A172 (cell line): ENCODE measurements at places on chromosomes 7 and 10.
A peak's percentile ranks its signal among the peaks of the same experiment; 100 is the strongest.

DNA sequence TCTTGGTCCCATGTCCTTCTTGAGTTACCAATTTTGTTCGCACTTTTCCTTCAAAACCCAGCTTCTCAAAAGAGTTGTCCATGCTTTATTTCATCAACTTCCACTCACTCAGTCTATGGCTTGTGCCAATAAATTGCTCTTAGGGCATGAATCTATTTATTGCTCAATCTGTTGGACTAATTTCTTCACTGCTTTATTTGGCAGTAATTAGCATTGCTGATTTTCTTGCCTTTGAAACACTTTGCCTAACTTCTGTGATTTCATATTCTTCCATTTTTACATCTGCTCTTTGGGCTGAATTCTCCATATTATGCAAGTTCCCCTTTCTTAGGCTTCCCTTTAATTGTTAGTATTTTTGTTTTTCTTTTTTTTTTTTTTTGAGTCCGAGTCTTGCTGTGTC lies 16.8 kb downstream of the DLD start:
- DNase-seq = no peak

DNA sequence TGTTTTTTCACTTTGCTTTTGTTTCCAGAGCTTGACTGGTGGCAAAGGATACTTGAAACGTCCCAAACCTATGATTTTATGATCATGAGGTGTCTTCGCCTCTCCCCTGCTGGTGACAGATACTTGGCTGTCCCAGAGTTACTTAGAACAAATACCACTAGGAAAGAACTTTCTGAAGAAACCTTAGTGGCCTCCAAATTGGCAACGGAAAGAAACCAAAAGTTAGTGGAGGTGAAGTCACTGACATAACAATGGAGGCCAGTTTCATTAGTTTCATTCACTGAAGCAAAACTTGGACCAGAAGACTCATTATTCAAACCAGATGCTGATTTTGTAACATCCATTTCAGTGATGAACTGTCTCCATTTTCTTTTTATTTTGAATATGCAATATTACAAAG lies 68.6 kb downstream of the JAZF1 start:
- no peak for DNase-seq

- peak; percentile 63 for DNase-seq
These were observed 163.0 kb upstream of the KLF14 start for GRCh38 chr7:130896898-130897514.

DNA sequence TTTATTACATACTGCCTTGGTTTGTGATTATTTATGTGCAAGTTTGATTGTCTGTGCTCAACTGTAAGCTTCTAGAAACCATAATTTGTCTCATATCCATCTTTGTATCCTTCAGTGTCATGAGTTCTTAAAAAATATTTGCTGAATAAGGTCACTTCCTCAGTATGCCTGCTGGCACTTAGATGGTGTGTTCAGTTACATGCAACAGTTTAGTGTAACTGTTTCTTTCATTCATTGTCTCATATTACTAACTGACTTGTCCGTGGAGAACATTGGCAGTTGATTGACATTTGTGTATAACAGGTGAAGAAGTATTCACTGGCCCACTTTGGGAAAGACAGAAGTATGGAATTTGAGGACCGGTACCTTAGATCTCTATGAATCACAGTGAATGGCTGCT lies 236.9 kb downstream of the PRKG1 start:
- DNase-seq = no peak

DNA sequence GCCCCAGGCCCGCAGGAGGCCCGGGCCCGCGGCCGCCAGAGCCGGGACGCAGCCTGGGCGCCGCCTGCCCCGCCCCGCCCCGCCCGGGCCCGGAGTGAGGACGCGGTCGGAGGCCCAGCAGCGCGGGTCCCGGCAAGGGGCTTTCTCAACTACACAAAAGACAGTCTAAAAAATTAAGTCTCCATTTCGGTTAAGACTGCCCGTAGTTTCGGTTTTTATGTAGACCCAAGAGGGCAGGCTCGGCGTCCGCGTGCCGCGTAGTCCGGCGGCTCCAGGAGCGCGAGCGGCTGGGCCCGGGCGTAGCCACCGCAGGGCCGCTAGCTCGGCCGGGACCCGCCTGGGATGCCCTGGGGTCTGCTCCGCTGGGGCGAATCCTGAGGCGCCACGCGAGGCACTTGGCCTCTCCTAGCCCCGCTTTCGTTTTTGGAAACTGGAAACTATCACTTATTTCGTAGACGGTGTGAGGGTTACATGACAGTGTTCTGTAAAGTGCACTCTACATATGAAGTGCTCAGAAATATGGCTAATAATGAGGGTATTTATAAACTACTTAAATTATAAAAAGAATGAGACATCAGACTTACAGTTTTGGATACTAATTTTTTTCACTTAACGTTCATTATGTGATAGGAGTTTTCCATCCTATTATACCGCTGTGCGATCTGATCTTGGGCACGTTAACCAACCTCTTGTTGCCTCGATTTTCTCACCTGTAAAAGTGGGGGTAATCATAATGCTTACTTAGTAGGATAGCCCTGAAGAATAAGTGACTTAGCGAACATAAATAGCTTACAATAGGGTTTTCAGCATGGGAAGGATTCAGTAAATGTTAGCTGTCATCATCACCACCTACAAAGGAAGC lies 573 bp downstream of the BLVRA start:
- DNase-seq = no peak

GRCh38 chr10:11197266-11197712 lies 179.6 kb downstream of the CELF2 start:
- no peak for DNase-seq

DNA sequence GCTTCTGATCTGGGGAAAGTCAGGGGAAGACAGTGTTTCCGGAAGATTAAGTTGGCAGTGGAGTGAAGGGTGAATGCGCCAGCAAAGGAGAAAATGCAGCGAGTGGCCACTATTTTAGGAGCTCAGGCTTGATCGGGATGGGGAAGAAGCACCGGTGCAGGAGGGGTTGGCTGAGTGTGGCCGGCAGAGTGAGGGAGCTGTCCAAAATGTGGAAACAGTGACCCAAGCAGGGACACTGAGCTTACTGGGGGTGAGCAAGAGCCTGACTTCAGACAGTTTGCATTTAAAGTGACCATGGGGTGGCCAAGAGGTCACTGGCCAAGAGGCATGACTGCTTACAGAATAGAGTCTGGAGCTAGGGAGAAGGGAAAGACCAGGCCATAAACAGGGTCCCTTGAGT lies 79.3 kb downstream of the GOLGA7B start:
- DNase-seq = no peak

DNA sequence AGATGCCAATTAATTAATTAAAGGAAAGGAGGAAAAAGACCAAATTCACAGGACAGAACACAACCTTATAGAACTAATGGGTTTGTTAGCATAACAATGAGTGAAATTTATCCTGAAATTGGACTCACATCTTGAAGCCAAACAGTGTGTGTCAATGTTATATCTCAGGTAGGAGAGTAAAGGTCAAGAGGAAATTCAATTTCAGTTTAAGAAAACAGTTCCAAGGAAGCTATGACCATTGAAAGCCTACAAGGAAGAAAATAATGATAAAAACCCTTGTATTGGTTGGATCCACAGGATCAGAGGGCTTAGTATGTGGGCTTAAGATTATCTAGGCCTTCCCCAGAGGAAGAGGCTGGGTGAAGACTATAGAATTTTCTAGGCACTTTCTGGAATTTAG lies 198.9 kb upstream of the AOAH start:
- no peak for DNase-seq

DNA sequence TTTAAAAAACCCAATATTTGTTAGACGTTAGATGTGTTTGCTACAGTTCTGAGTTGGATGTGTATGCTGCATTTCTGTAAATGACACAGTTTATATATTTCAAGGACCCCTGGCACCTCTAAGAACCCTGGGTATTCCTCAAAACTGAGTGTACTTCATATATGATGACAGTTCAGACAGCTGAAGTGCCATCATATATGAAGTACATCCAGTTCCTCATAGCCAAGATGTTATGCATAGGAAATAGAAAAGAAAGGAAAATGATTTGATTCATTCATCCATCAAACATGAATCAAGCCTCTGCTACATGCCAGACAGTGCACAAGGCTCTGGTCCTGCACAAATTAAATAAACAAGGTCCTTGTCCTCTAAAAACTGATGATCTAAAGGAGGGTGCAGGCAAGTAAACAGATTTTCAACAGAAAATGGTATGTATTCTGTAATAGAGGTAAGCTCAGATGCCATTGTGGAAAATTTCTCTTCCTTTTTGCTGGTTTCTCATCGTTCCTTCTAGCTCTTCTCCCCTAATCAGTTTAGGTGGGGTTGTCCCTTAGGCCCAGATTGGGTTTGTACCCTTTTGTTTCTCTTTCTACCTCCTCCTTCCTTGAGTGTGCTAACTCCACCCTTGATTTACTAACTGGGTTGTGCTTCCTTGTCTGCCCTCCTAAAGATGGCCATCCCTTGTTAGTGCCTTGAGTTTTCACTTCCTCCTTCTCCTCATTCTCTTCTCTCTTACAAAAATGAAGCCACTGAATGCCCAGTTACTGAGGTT lies 25.3 kb upstream of the SMIM30 start:
- no peak for DNase-seq

- DNase-seq = no peak
These were observed 17.0 kb upstream of the RAPGEF5 start for GRCh38 chr7:22373911-22374310.

DNA sequence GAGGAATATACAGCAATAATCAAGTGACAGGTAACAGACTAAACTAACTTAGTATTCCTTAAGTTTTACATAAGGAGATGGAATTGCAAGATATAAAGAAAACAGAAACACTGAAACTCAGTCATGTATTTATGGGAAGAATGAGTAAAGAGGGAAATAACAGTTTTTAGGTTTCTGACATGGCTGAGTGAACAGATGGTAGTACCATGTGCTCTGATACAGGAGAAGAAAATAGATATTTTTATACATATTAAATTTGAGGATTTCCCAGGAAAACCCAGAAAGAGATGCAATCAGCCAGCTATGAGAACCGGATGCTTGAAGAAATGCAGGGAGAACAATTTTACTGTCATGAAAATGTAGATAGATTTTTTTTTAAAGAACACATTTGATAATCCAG lies 669.5 kb upstream of the GRM3 start:
- no peak for DNase-seq

DNA sequence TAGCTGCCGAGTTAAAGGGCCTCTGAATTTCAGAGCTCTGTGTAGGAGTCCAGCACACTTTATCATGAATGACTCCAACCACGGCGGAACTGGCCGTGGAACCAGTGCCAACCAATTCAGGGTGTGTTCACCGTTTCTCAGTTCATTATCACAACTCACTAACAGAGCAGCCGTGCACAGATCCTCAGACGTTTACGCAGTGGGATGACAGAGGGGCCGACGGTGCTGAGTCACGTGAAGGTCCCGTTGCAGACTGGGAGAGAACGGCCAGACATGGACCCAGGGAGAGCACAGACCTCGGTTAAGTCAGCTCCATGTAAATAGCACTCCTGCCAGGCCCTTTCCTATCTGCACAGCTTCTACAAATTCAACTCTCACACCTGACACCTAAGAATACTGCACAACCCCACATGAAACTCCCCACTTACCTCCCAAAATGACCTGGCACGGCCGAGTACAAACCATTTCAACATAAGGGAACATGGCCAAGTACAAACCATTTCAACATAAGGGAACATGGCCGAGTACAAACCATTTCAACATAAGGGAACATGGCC lies 95.5 kb downstream of the DIP2C start:
- peak; percentile 64 for DNase-seq

DNA sequence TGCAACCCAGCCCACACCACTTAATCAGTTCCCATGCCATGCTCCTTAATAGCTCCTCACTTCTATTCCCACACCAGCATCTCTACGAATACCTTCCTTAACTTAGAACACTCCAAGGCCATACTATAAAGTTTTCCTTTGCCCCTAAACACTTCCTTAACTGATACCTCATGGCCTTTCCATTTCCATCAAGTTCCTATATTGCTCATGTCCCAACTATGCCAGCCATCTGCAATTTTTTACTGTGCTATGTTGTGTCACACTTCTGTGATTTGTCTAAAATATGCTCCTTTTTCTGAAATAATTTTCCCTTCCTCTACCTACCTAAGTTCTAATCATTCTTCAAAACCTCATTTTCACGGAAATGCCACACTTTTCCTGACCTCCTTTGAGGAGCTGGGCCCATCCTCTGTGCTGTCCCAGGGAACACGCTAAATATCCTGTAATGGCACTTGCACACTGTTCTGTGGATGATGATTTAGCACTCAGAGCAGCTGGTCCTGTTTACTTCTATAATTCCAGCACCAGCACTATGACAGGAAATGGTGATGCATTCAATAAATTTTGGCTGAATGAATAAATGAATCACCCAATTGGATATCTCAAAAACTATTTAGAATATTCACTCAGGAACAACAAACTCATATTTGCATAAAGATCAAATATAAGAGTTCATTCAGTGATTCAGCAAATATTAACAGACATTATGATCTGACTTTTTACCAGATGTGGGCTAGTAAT lies 266.5 kb upstream of the HGF start:
- DNase-seq = peak; percentile 6

- no peak for DNase-seq
These were observed 105.5 kb downstream of the ACTR3B start for GRCh38 chr7:152865011-152865410.

GRCh38 chr7:1748839-1749173 lies 78.7 kb downstream of the ELFN1 start:
- peak; percentile 21 for DNase-seq

- no peak for DNase-seq
These were observed 1.6 kb downstream of the HOXA13 start for GRCh38 chr7:27198138-27198841.

- no peak for DNase-seq
These were observed 21.6 kb downstream of the FBH1 start for GRCh38 chr10:5911670-5912069.

- DNase-seq = no peak
These were observed 18.7 kb downstream of the KMT2E start for GRCh38 chr7:105032553-105033214.

GRCh38 chr10:92200564-92200963 lies 90.3 kb downstream of the CPEB3 start:
- peak; percentile 52 for DNase-seq

- peak; percentile 27 for DNase-seq
These were observed 757.3 kb upstream of the AUTS2 start for GRCh38 chr7:68840991-68841390.
